ENCODE measurements at places on chromosomes 1 and 21.

DNA sequence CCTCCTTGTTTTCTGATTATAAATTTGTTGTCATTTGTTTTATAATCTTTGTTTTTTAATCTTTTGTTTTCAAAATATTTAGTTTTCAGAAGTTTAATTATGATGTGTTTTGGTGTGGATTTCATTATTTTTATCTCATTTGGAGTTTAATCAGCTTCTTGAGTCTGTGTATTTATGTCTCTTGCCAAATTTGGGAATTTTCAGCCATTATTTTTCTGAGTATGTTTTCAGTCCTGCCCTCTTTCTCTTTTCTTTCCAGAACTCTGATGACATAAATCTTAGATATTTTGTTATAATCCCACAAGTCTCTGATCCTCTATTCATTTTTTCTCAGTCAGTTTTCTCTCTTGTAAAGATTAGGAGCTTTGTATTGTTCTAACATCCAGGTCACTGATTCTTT, 89.8 kb downstream of the RHOU start:
- no peak for DNase-seq

DNA sequence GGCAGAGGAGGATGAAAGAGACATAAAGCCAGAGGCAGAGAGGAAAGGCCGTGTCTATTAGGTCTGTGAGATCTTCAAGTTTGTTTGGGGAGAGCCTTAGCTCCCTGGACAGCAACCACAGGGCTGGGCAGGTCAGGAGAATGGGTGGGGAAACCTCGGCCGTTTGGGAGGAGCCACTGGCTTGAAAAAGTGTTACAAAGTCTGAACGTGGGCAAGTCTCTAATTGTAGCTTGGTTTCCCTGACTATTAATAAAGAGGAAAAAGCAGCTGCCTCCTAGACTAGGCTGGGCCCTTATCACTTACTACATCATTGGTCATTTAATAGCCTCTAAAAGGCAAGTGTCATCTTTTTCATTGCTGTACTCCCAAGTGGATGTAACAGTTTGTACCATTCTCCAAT, at the start of gene CCDC17:
TSS of gene CCDC17 (minus strand) at position 83 of the 400 bp plus-strand sequence. CDS start 145 bp downstream, outside the sequence.
- no peak for DNase-seq

- no peak for DNase-seq
Observed at GRCh38 chr1:226424221-226425003, 16.5 kb upstream of the PARP1 start.

GRCh38 chr1:115596080-115596780, 45.5 kb upstream of the VANGL1 start:
- no peak for DNase-seq
